ENCODE measurements at places on chromosomes 1 and 21.
A peak's percentile ranks its signal among the peaks of the same experiment; 100 is the strongest.

DNA sequence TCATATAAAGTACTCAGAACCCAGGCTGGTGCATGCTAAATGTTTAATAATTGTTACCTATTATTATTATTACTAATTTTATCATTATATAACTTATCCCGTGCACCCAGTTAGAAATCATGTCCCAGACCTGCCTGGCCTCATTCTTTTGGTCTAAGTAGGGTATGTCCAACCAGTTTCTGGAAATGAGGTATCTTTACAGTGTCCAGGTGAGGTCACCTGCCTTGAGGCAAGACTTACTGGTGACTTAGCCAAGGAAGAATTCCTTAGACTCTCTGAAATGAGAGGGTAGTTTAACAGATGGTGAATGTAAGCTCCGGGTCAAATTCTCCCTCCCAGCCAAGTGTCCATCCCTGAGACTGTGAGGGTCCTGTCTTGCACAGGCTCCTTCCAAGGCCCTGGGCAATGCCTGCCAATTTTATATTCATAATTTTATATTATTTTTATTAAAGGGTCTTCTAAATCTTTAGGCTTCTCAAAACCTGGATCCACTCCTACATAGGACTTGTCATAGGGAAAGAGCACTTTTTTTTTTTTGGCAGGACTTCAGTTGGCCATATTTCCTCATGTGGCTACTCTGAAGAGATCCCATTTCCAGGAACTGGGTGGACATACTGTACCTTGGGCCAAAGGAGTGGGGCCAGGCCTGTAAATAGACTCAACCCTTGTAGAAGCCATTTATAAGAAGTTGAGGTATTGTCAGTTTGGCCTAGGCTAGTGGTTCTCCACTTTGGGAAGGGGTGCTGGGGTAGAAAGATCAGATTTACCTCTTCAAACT lies 96.7 kb upstream of the KCNA3 start:
- no peak for DNase-seq

DNA sequence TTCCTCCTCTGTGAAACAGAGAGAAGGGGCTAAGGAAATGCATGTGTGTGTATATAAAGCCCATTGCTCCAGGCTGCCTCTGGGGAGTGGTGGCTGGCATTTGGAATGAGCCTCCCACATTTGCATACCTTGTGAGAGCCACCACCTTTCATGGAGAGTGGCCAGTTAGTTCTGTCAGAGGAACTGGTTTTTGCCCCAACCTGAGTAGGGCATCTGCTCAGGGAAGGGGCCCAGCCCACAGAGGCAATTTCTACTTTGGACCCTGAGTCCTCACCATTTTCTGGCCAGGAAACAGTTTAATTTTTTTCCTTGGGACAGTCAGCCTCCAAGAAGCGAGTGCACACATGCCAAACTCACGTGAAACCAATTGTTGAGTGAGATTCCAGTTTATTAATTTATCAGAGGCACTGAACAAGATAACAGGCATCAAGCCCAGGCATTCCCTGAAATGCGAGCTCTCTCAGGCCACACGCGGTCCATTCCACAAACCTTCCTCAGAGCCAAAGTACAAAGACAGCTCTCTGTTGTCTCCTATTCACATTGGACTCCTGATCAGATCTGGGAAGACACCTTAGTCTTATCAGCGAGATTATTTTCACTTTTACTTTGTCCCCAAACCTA lies 1.0 kb upstream of the SLC6A9 start:
- DNase-seq = no peak

DNA sequence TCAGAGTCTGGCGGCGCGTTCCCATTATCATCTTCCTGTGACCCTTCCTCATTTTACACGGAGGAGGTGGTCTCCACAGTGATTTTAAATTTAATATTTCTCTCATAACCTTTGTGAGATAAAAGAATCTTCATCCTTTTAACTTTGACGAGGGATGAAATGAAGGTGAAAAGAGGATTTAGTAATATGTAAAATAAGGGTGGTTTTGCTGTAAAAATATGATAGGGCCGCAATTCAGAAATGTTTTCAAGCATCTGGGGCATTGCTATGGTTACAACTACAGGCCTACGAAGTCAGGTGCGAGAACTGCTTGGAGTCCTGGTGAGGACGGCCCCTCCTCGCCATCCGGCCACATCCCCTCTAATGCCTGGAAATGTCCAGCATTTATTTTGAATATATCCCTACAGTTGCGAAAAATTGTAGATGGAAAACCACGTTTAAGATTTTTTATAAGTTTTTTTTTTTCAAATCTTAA lies 422 bp upstream of the RSBN1 start:
- DNase-seq = peak; percentile 45

GRCh38 chr1:64473367-64473766 lies 3.4 kb downstream of the CACHD1 start:
- no peak for DNase-seq

DNA sequence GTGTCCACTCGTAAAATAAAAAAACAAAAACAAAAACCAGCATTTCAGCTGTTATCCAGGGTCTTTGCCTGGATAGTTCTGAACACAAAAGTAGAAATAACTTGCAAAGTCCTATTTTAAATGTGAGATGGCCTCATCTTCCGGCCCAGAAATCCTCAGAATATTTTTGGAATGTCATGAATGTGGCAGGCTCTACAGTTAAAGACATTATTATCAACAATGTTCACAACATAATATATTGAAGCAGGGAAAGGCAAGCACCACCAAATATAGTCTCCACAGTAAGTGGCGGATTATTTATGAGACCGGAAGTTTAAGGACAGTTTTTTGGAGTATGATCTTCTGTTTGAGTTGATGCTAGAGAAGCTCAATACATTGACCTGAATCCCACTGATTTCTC lies 1.2 kb upstream of the C1orf198 start:
- no peak for DNase-seq

- no peak for DNase-seq
These were observed 39.6 kb upstream of the EDN2 start for GRCh38 chr1:41523949-41524675.

DNA sequence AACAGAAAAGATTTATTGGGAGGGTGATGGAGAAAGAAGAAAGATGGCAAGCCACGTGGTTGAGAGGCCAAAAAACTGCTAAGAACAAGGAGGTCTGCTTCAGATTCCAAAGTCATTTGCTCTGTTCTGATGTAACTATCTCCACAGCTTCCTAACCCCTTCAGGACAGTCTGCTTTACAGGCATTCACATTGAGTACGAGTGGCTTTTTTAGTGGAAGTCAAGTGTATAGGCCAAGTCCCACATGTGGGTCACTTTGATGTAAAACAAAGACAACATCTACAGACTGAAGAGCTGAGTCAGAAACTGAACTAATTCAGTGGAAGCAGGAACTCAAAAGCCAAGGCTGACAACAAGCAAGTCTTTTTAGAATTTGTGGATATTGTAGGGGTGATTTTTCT lies 128.7 kb upstream of the F3 start:
- no peak for DNase-seq

GRCh38 chr1:163046071-163046470 lies 23.1 kb upstream of the RGS4 start:
- no peak for DNase-seq

DNA sequence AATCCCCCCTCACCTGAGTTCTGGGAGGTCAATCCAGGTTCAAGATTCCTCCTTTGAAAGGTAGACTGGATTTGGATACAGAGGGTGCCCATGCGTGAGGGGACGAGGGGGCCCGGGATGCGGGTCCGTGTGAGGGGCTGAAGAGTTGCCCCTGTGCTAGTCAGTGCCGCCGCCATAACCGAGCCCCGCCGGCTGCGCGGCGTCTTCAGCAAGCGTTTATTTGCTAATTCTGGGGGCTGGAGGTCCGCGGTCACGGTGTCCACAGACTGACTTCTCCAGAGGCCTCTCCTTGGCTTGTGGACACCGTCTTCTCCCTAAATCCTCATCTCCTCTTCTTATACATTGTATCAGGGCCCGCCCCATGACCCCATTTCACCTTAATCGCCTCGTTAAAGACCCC lies 20.9 kb upstream of the SAMD11 start:
- no peak for DNase-seq

- no peak for DNase-seq
These were observed 59.6 kb downstream of the AKT3 start for GRCh38 chr1:243790404-243790803.

GRCh38 chr1:9198538-9199361 lies 35.8 kb upstream of the H6PD start:
- DNase-seq = no peak

DNA sequence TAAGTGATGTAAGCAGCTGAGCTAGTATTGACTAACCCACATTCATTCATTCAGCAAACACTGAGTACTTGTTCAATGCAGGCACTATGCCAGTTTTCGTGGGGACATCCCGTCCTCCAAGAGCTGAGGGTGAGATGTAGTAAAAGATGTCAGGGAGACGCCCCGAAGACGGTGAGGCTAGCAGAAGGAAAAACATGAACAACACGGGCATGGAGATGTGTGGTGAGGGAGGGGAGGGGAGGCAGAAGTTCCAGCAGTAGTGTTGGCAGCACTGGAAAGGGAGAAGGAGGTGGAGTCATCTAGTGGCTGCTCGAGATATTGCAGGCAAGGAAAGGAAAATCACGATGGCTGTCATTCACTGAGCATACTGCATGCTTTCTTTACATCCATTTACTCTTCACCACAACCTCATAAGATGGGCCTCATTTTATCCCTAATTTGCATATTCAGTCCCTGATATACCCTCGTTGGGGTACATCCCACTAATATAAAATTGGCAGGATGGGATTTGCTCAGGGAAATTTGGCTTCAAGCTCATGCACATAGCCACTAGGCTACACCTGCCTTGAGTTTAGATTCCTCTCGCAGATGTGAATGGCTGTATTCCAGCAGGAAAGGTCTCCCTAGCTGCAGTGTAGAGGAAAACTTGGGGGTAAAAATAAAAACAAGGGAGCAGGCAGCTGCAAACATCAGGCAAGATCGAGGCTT lies 14.5 kb downstream of the PDZK1IP1 start:
- DNase-seq = no peak

GRCh38 chr1:92037400-92037799 lies 7.6 kb downstream of the EPHX4 start:
- DNase-seq = no peak

- no peak for DNase-seq
These were observed 21.0 kb downstream of the OPRD1 start for GRCh38 chr1:28832966-28833365.

- DNase-seq = no peak
These were observed 40.5 kb upstream of the C21orf91 start for GRCh38 chr21:17859661-17860060.

- no peak for DNase-seq
These were observed 95.3 kb upstream of the ACTRT2 start for GRCh38 chr1:2925918-2926317.

- DNase-seq = no peak
These were observed 91.4 kb downstream of the PRKAB2 start for GRCh38 chr1:147080671-147081394.

DNA sequence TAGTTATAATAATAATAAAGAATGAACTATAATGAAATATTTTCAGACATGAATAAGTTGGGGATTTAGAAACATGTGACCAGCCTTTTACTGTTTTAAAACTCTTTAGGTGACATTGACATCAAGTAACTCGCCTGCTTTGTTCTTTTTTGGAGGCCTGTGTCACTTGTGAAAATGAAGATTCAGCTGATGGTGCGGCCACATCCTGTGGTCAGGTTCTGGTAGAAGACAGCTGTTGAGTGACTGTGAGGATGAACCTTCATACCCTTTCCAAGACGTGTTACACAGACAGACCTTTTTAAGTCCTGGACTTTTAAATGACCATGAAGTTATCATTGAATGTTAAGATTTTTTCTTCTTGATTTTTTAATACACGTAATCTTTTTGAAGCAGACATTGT lies 10.3 kb downstream of the UTS2 start:
- DNase-seq = no peak

DNA sequence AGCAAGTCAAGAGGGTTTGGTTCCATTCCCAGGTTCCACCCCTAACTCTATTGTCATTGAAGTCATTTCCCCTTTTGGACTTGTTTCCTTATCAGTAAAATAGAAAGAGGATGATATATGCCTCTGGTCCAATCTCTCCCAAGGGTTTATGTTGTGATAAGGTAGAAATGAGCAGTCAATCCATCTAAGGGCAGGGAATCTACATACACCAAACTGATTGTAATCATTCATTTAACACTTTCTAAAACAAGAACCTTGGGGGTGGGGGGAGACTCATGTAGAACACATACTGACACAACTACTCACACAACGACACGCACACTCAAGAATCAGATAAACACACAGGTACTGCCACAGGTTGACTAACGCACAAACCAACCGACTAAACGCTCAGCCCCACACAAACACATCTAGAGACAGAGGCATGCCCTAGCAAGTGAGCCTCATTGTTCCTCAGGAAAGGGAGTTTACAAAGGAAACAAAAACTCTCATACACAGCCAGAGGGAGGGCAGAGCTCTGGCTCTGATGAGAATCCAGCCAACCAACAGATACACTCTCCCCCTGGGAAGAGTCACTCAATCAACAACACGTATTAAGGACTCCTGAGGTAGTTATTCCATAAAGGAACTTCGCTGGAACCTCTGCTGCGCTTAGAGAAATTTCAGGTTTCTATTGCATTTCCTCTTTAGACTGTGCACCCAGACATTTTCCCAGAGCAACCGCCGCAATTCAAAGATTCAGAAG lies 1.0 kb downstream of the F11R start:
- DNase-seq = no peak

DNA sequence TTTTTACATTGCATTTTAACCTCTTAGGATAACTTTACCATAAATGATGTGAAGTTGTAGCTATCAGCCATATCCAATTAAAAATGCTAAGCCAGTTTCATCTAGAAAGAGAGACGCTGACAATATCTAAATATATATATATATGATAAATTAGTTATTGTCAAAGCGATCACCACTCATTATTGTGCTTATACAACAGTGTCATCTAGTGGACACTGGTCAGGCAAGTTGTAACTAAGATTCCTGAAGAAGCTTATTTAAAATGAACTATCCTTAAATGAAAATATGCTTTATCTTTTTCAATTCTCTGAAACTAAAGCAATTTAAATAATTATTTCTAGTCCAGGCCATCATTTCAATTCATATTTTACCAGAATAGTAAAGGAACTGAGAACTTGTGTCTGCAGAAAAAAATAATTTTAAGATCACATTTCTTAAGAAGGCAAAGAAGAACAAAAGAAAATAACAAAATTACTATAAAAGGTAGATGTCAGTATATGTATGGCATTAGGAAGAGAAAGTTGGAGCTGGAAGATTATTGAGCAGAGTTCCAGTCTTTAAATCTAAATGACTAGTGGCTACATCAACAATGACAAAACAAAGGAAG lies 193.3 kb upstream of the SNX7 start:
- no peak for DNase-seq

DNA sequence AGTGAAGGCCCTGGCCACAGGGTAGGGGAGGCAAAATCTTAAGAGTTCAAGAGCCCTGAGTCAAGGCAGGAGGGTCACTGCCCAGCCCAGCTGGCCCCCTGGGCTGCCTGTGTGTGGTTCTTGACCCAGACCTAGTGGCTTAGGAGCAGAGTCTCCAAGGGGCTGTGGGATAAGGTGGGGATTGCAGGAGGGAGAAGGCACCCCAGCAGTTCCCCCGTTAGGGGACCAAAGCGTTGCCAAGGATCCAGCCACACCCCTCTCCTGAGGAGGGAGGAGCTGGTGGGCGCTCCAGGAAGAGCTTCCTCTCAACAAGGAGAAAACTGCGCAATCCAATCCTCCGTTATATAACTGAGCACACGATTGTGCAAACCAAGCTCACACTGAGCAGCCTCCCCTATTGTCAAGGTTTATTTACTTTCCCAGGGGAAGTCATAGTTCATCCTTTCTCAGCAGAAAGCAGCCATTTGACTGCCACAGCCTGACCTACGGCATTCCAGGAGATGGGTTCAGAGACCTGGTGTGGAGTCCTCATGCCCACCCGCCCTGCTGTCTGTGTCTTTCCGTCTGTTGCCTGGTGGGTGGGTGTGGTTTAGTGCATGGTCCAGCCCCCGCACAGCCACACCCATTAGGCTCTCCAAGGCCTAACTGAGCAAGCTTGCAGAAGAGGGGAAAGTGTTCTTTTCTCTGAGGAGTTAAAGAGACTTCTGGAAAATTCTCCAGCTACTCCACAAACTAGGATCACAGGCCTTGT lies 3.5 kb downstream of the EPHX1 start:
- peak; percentile 50 for DNase-seq
